NCI-H1417 treated with DMSO at 0.1 percent for 48 hours (cell line): ENCODE measurements at places on chromosomes 16 and 17.

DNA sequence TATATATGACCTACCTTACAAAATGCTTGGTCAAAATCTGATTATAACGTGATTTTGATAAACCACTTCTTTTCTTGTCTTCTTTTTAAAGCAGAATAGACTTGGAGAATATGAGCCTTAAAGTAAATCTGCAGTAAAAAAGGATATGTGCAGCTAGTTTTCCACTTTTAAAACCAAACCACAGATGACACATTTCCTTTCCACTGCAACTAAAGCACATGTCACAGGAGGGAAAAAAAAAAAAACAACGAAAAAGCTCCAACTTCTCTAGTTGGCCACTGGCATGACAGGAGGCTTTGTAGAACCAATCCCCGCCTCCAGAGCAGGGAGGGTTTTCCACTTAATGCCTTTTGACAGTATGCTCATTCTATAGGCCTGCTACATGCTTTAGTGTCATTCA lies at the start of gene EVI2A:
Gene EVI2A (minus strand): TSS at position 142 of the 400 bp plus-strand sequence. CDS start 2,609 bp downstream, outside the sequence.
- no peak for DNase-seq

GRCh38 chr16:30376461-30376902 lies 1.9 kb downstream of the MYL11 start:
- DNase-seq = no peak

DNA sequence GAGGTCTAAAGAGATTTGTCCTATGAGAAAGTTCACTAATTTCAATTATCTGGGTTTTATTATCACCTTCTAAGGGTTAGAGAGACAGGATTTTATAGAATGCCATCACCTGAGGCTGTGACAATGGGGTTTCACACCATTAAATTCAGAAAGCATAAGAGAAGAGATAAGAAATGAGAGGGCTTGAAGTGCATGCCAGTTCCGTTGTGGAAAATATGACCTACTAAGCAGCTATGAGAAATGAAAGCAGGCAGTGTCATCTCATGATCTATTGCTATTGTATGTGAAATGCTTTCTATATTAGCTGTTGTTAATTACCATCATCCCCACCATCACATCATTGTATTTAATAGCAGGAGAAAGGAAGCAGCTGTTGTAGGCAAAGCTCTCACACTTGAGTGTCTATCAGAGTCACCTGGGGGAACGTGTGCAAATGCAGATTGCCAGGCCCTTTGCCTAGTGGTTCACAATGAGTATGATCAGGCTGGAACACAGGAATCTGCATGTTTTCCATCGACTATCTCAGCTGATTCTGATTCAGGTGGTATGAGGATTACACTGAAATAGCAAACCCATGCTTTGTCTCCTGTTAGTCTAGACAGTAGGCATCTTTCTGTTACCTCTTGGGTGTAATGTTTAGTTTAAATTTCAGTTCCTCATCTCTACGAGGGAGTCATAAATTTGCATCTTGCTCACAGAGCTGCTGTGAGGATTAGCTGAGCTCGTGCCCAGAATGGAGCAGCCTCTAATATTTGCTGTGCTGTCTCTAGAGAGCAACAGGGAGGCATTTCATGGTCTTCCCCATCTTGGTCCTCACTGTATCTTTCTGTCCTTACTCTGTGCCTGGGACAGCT lies 256.4 kb downstream of the CDH13 start:
- DNase-seq = no peak

DNA sequence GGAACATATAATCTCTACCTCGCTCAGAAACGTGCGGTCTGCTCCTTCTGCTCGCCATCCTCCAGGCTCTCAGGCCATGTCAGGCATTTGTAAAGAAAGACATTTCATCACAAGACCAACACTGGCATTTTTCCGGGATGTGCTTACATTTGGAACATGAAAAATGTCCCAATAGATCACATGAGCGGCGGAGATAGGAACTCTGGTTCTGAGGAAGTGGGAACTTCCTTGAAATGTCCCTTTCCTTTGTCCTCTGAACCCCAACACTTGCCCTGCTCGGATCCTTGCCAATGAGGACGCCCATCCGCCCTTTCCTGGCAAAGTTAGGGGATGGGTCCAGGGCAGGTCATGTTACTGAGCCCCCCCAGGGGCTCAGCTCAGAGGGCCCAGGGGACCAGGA lies 130.5 kb downstream of the MAF start:
- DNase-seq = no peak

DNA sequence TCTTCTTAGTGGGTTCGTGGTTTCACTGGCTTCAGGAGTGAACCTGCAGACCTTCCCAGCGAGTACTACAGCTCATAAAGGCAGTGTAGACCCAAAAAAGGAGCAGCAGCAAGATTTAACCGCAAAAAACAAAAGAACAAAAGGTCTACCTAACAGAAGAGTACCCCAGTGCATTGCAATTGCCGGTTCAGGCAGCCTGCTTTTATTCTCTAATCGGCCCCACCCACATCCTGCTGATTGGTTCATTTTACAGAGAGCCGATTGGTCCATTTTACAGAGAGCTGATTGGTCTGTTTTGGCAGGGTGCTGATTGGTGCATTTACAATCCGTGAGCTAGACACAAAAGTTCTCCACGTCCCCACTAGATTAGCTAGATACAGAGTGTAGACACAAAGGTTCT lies 2.0 kb upstream of the ARRB2 start:
- no peak for DNase-seq

GRCh38 chr17:10089196-10089804 lies 109.1 kb downstream of the GAS7 start:
- no peak for DNase-seq

DNA sequence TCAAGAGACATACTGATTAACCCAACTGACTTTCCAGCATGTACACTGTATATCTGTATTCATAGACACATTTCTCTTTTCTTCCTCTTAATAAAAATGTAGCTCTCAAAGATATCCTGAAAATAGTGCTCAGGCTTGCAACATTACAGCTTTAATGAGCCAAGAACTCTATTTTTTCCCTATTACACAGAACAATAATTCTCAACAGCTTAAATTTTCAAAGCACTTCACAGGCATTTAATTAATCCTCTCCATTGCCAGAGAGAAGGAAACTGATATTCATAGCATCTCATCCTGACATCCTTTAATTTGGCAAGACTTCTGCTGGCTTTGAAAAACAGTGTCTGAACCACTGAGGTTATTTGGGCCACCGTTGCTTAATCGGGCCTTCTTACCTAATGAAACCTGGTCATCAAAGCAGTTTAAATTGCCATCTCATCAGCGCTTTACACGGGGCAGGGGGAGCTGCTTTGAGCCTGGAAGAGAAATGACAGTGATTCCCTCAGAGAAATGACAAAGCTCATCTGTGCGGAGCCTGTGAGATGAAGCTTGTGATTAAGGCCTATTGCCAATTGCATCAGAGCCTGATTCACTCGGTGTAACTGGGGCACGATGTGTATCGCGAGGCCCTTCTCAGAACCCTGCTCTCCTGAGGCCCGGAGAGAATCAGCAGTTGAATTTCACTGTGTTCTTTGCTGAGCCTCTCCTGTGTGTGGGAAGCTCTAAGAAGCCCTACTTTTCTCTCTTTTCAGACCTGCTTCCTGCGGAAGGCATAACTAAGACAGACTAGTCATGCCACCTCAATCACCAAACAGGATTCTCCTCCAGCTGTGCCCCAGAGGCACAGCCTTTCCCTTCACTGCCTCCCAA lies 8.5 kb upstream of the SIAH1 start:
- DNase-seq = no peak

DNA sequence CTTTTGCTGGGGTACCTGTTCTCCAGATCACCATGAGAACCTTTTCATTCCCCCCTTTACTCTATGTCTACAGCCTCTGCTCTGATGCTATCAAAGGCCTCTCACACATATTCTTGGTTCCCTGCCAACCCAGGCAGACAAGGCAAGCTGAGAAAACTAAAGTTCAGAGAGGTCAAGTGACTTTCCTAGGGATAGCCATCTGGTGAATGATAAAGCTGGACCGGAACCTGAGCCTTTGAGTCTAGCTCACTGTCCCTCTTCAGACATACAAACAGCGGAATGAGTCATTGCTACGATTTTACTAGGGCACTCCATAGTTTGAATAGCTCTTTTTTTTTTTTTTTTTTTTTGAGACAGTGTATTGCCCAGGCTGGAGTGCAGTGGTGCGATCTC lies 73.3 kb downstream of the XYLT1 start:
- no peak for DNase-seq

- DNase-seq = peak; percentile 7
Measured at GRCh38 chr17:61366715-61367413, 32.8 kb upstream of the TBX2 start.

GRCh38 chr17:77613218-77613617 lies 345.3 kb upstream of the TNRC6C start:
- no peak for DNase-seq

- DNase-seq = no peak
Measured at GRCh38 chr16:31141489-31142108, 6.1 kb upstream of the PRSS8 start.

DNA sequence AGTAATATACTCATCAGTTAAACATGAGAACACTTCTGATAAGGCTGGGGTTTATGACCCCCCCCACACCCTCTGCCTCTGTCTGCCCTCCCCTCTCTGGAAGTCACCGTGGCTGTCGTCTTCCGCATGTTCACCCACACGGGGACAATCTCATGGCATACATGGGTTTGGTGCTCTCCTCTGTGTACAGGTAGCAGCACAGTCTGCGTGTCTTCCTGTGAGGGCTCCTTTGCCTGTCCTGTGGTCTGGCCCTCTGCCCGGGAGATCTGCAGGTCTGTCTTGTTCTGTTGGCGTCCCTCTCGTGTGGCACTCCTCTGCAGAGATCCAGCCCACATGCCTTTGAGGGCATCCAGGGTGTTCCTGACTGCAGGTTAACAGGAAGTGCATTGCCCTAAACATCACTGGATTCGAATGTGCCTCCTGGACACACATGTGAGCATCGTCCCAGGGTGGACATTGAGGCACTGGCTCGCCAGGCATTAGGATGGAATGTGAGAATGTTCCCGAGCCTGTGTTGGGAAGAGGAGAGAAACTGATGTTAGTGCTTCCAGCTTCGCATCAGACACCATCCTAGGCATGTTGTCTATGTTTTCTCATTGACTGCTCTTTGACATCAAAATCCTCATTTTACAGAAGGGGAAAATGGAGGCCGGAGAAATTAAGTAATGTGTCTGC lies 54.5 kb downstream of the NKD1 start:
- no peak for DNase-seq
